ENCODE measurements at places on chromosomes 5 and 9.

- DNase-seq, result no peak
Measured at GRCh38 chr9:114824110-114824509, 18.3 kb upstream of the TNFSF15 start.

GRCh38 chr5:52725065-52725746 is 62.5 kb upstream of the ITGA1 start:
- DNase-seq, result no peak

DNA sequence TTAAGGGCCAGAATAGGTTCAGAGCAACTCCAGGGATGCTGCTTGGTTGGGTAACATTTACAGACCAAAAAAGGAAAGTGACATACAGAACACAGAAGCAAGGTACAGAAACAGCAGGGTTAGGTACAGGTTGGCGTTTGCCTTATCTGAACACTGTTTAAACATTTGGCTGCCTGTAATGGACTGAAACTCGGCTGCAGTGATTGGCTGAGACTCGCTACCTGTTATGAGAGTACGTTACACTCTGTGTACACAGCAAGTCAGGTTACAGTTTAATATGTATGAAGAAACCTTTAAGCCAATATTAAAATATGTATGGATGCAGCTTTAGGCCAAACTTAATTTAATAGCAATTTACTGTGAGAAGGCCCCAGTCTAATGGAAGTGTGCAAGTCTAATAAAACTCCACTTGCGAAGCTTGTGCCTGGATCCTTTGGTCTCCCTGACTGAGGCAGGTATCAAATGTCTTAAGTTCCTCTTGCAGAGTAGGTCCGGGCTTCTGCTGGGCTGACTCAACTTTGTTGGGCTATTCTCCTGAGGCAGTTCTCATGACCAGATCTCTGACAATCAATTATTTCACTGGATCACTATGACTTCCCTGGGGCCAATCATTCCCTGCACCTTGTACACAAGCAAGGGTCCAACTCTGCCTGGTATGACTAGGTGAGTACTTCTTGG is 204.9 kb downstream of the ZNF462 start:
- no peak for DNase-seq

GRCh38 chr5:149320791-149321330 is 24.4 kb upstream of the GRPEL2 start:
- DNase-seq, result no peak

- DNase-seq, result no peak
Measured at GRCh38 chr9:32490601-32491000, 35.4 kb downstream of the RIGI start.

GRCh38 chr9:96015876-96016686 is 140.6 kb downstream of the ERCC6L2 start:
- DNase-seq, result no peak

- no peak for DNase-seq
Measured at GRCh38 chr9:135830496-135830895, 76.8 kb downstream of the CAMSAP1 start.

DNA sequence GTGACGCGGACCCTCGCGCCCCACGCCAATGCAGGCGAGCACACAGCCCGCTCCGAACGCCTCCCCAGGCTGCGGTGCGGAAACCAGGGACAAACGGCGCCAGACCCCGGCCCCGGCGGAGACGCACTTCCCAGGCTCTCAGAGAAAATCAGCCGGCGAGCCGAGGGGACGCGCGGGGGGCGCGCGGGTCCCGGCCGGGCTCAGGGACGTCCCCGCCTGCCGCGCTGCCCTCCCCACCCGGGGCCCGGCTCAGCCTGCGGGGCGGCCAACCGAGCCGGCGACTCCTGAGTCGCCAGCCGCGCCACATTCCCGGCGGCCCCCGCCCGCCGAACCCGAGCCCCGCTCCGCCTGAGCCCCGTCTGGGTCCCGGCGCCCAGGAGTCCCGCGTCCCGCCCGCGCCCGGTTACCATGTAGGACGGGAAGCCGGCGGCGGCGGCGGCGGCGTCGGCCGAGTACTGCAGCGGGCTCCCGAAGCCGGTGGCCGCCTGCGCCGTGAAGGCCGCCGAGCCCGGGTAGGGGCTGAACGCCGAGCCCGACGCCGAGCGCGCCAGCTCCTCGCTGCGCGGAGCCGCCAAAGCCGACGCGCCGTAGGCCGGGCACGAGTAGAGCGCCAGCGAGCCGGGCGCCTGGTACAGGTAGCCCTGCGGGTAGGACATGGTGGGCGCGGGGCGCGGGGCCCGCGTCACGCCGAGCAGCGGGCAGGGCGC is 566 bp downstream of the IRX2 start:
- DNase-seq, result no peak

GRCh38 chr5:136276946-136277345 is 84.0 kb upstream of the SMIM32 start:
- no peak for DNase-seq

- no peak for DNase-seq
Measured at GRCh38 chr9:129270205-129270604, 92.1 kb upstream of the IER5L start.

DNA sequence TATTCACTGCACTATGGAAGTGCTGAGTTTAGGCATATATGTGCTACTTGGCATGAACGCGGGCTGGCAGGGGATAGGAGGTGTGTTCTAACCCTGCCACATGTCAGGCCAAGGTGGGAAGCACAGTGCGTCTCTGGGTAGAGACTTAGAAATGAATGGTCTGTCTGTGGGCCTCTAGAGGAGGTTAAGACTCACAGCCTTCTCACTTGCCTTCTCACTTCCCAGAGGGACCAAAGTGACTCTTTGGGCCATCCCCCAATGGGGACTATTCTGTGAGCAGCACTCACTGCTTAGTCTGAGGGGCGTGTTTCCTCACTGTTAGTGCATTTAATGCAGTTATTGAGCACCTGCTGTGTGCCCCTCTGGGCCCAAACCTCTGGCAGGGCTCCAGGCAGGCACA is 2.4 kb upstream of the PITX1 start:
- no peak for DNase-seq

Data from activated naive CD4-positive, alpha-beta T cell (primary cell).